Kidney epithelial cell (primary cell): ENCODE measurements at places on chromosomes 6 and 20.

- DNase-seq: no peak
These were observed 92.9 kb downstream of the ANKS1A start for GRCh38 chr6:34981951-34982350.

- DNase-seq: no peak
These were observed 864.2 kb downstream of the KIF16B start for GRCh38 chr20:15708984-15709598.

DNA sequence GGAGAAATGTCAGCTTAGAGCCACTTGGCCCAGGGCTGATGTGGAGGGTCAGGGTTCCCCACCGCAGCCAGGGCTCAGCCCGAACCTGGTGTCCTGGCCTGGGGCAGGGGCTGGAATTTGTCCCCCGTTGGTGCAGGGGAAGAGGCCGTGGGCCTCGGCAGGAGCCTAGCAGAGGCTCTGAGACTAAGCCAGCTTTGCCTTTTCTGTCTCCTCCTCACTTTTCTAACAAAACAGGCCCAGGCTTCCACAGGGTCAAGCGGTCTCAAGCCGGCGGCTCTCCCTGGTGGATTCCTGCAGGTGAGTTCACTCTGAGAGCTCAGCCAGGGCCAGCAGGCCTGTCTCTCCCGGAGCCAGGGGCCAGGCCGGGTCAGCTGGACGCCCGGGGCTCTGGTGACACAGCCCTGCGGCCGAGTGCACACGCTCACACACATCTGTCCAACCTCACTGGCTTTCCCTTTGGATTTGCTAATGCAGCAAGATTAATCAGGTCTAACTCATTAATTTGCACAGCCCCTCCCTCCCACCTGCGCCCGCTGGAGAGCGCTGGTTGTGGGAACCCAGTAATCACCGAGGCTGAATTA, 2.9 kb upstream of the CHRNA4 start:
- no peak for DNase-seq

GRCh38 chr20:63273059-63273579, 506 bp downstream of the ARFGAP1 start:
- no peak for DNase-seq

- no peak for DNase-seq
These were observed 21.7 kb downstream of the SERPINB1 start for GRCh38 chr6:2819978-2820377.

GRCh38 chr20:6282642-6283041, 159.8 kb upstream of the FERMT1 start:
- no peak for DNase-seq

- DNase-seq: no peak
These were observed 103.1 kb downstream of the SULF2 start for GRCh38 chr20:47682028-47682783.

- no peak for DNase-seq
These were observed 35.1 kb upstream of the BTN3A2 start for GRCh38 chr6:26329763-26330511.

GRCh38 chr6:113630738-113631535, 226.2 kb upstream of the MARCKS start:
- peak; percentile 70 for DNase-seq

DNA sequence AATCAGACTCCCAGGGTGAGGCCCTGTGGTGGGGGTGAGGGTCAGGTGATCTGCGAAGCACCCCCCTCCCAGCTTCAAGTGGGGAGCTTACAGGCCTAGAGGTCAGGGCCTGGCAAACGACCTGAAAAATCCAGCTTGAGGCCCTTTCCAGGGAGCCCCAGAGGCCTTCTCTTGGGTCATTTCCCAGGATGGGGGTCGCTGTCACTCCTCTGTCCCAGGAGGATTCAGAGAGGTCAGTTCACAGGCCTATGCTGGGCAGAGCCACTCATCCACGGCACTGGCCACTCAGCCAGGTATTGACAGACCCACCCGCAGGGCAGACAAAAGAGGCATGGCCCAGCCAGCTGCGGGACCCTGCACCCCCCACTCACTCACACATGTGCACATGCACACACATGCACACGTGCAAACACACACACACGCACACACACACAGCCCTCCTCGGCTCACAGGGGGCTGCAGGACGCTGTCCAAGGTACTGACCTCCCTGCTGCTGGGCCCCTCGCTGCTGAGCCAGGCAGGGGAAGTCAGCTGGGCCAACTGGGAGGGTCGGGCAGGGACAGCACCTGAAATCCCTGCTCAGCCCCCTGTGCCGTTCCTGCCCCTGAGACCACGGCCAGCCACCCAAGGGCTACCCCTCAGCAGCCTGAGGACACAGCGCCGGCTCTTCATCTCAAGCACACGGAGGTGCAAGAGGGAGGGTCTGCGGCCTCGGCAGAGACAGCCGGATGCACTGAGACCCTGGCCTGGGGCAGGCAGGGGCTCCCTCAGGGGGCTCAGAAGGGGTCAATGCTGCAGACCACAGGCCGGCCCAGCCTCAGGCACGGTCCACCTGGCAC, 113.8 kb downstream of the TAF4 start:
- no peak for DNase-seq

- DNase-seq: no peak
These were observed 123.6 kb upstream of the BEND6 start for GRCh38 chr6:56831334-56831733.

- DNase-seq: peak; percentile 21
These were observed 68.5 kb upstream of the FOXO3 start for GRCh38 chr6:108492131-108492766.

- DNase-seq: no peak
These were observed 234.6 kb downstream of the ANKRD60 start for GRCh38 chr20:57993716-57994431.

- DNase-seq: no peak
These were observed 95.5 kb downstream of the EYA2 start for GRCh38 chr20:46990017-46990595.

DNA sequence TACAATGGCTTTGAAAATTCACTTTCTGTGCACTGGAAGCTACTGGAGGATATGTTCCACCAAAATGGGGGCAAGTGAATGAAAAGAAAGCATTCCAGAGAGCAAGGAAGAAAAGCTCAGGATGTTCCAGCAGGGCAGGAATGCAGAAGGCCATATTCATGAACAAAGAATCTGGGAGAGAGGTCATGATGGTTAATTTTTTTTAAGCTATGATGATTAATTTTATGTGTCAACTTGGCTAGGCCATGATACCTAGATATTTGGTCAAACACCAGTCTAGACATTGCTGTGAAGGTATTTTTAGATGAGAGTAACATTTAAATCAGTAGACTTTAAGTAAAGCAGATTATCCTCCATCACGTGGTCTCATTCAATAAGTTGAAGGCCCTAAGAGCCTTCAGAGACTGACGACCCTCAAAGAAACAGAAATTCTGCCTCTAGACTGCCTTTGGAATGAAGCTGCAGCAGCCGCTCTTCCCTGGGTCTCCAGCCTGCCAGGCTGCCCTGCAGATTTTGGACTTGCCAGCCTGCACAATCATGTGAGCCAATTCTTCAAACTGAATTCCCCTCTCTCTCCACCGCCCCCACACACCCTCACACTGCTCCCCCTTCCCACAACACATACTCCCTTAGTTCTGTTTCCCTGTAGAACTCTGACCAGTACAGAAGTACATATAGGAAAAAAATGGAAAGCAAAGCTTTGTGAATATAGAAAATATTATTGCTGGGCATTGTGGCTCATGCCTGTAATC, 20.1 kb upstream of the GCM1 start:
- DNase-seq: no peak

DNA sequence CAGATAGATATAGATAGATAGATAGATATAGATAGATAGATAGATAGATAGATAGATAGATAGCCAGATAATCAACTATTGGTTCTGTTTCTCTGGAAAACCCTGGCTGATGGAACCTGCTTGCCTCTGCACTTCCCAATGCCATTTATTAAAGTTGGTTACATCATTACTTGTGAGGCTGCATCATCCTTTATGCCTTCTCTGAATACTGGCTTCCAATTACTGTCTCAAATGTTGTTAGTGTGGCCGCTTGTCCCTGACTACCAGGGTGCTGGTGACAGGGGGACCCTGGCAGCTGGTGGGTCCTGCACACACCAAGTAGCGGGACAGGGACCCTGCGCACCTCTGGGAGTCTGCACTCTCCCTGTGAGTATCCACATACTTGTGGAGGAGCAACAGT, 3.9 kb upstream of the SLPI start:
- no peak for DNase-seq

DNA sequence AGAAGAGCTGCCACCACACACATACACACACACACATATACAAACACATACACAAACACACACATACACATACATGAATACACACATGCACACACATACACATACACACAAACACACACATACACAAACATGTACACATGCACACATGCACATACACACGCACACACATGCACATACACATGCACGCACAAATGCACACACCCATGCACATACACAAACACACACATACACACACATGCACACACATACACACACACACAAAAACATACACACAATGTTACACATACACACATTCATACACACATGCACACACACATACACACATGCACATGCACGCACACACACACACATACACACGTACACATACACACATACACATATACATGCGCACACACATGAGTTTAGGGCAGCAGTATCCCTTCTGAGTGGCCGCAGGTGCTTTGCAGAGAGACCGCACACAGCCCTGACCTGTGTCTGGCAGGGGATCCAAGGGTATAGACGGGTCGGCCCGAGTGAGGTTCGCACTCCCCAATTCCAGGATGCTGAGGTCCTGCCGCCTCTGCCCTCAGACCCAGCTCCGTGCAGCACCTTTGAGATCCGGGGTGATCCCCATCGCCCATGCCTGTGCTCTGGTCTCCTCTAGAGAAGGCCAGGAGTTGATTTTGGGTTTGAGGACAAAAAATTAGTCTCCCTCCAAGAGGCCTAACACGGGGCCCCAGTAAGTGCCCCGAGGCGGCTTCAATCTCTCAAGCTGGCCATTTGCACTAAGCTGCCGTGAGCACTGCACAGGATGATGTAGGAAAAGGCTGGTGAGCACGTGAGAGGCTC, 56.8 kb downstream of the TMEM242 start:
- no peak for DNase-seq

GRCh38 chr6:1855890-1856289, 246.2 kb downstream of the FOXC1 start:
- DNase-seq: no peak

DNA sequence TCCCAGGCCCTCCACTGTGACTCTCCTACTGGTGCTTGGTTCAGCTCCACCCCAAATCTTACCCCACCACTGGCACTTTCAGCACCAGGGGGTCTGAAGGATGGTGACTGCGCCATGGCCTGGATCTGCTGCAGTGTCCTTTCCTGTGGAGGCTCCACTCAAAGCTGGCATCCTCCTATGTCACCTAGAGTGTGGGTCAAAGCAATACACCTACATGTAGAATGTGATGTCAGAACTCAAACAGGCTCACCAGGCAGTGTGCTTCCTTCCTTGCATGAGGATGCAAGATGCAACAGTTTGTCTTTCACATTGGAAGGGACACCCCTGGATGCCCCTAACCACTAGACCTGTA, 32.8 kb upstream of the MICB start:
- DNase-seq: no peak

DNA sequence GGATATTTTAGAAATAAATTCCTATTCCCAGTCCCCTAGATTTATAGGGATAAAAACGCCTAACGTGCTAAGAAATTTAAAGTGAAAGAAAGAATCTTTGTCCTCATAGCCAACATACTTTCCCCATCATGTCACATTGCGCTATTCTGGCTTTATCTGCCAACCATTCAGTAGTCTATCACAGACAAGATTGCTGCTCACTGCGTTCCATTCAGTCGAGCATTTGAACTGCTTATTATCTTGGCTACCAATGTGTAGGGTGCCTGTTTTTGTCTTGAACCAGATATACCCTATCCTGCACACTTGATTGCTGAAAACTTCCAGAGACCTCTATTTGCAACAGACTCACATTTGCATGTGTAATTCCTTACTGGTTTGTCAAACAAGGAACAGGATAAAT, 751.5 kb downstream of the EPHA7 start:
- DNase-seq: no peak

- no peak for DNase-seq
These were observed 2.3 kb downstream of the CDC25B start for GRCh38 chr20:3798373-3798768.

DNA sequence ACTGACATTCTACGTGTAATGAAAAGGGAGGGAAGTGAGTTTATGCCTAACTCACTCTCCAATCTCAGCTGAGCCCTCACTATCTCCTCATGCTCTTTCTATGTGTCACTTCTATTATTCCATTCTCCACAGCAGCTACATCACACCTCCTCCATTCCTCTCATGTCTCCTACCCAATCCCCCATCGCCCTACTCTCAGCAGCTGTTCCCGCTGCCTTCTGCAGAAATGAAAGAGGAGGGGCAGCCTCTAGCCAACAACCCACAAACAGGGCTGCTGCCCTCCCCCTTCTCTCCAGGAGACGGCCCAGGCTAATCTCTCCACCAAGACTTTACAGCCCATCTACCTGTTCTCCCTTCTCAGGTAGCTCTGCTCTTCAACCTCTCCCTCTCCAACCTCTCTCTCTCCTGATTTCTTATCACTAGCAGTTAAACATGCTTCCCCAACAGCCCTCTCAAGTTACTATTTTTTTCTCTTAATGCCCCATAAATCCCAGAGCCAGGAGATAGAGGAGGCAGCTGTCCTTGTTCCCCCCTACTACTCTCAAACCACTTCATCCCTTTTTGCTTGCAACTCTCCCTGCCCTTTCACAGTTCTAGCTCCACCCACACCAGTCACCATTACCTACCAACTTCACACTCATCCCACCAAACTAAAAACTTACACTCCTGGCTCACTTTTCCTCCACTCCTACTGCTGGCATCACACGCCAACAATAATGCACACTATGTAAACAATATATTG, 136.5 kb downstream of the BTBD9 start:
- no peak for DNase-seq

- DNase-seq: no peak
These were observed 69.8 kb upstream of the RALGAPA2 start for GRCh38 chr20:20782231-20782630.
